ENCODE measurements at places on chromosomes 3 and 15.

DNA sequence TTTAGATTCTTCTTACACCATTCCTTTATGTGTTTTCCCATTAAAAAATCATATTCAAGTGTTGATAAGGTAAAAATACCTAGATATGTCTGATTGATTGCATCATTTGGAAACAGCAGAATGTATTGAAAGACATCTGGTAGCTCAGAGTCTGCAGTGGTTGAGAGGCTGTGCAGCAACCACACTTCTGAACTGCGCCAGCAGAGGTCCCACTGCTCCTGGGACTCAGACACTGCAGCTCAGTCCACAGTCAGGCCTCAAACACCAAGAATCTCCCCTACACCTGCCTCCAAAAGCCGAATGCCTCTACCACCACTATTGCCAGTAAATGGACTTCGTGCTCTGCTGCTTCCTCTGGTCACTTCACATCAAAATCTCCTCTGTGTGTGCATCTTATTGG, 176.9 kb upstream of the LMCD1 start:
- DNase-seq: peak; percentile 54

- no peak for DNase-seq
Observed at GRCh38 chr3:183875411-183875810, 9.3 kb downstream of the PARL start.

- DNase-seq: peak; percentile 48
Observed at GRCh38 chr3:181629029-181629428, 82.7 kb upstream of the SOX2 start.

GRCh38 chr15:99454941-99455788, 110.6 kb upstream of the MEF2A start:
- DNase-seq: peak; percentile 95

- DNase-seq: peak; percentile 26
Observed at GRCh38 chr15:35206060-35206675, 121.1 kb upstream of the NANOGP8 start.

- DNase-seq: no peak
Observed at GRCh38 chr15:69719527-69720240, 267.1 kb downstream of the RPLP1 start.

DNA sequence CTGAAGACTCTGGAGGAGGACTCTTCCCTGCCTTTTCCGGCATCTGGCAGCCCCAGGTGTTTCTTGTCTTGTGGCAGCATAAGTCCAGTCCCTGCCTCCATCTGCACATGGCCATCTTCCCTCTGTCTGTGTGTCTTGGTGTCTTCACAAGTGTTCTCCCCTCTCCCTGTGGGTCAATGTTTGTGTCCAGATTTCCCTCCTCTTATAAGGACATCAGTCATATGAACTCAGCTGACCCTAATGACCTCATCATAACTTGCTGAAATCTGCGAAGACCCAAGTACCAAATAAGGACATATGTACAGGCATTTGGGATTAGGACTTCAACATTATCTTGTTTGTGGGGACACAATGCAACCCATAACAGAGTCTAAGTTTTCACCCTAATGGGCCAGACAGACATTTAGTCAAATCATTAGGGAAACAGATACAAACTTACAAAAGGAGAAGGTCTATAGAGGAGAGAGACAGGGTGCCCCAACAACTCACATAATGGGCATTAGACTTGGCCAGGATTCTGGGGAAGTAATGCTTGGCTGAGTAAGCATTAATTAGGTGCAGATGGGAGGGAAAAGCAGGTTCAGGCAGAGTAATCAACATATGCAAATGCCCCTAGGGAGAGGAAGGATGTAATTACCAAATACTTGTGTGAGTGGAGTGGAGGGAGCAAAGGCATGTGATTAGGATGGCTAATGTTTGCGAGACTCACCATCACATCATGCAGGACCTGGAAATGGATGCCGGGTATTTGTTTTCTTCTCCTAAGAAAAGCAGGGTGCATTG, 372.8 kb upstream of the TBL1XR1 start:
- no peak for DNase-seq
